Upper lobe of right lung (tissue), 1 donor: ENCODE measurements at places on chromosomes 1 and 21. TPM values are rescaled to one million over a fixed set of nuclear protein-coding genes. Genes with fewer than 3 reads are reported as not detected.

DNA sequence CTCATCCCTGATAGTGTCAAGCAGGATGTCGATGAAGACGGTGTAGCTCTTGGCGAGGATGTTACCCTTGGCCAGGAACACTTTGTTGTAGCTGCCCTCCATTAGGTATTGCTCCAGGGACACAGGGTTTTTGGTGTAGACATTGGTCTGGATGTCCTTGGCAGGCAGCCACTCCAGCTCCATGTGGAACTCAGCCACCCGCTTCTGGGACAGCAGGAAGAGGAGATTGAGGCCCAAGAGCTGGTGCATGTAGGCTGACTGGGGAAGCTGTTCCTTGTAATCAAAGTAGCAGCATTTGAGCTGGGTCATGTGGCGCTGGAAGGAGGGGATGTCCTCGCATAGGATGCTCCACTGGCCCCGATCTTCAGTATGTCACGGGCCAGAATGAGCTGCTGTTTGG lies 9.5 kb downstream of the IL6R start:
- no peak for DNase-seq
- peaks cover 52% of the 10 kb centered on the region for H3K4me1 ChIP-seq
- H3K36me3 ChIP-seq: no peaks in the 10 kb centered on the region
- no peak overlapping the region for H3K27ac ChIP-seq

DNA sequence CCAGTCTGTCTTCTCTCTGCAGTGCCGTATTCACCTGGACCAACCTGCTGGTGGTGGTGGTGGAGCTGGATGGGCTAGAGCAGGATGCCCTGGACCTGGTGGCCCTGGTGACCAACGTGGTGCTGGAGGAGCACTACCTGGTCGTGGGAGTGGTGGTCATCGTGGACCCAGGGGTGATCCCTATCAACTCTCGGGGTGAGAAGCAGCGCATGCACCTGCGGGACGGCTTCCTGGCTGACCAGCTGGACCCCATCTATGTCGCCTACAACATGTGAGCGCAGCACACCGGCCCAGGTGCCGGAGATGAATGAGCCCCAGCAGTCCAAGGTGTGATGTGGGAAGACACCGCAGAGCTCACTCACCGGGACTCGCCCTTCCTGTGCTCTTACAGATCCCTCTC lies 37.5 kb downstream of the S100B start:
- DNase-seq: no peak
- H3K27me3 ChIP-seq: no peaks in the 10 kb centered on the region
- no peak overlapping the region for H3K27ac ChIP-seq
- H3K36me3 ChIP-seq: peaks cover 79% of the 10 kb centered on the region
- no peaks in the 10 kb centered on the region for H3K4me1 ChIP-seq

Gene PSMA5
- total RNA-seq: 67.8 TPM

Gene HLX
- total RNA-seq: 14.9 TPM

Gene RTCA
- 27.7 TPM for total RNA-seq

Gene ADAM30
- not detected for total RNA-seq

Gene HPDL
- not detected for total RNA-seq

Gene RFX5
- total RNA-seq: 45.8 TPM
